WTC11 (cell line): ENCODE measurements at places on chromosomes 12 and 14. TPM values are rescaled to one million over a fixed set of nuclear protein-coding genes. Genes with fewer than 3 reads are reported as not detected.
A peak's percentile ranks its signal among the peaks of the same experiment; 100 is the strongest.

AICDA gene
- total RNA-seq: 0.13 TPM in 1 of 3 replicates, not detected in the others

IQSEC3 gene
- total RNA-seq: 1.7 to 2.6 TPM (median 2.2 TPM) in 3 replicates

GRCh38 chr14:87712396-87713090, 280.4 kb downstream of the GALC start:
- H3K27me3 ChIP-seq: no peaks in the 10 kb centered on the region
- H3K4me3 ChIP-seq: no peak overlapping the region
- H3K4me1 ChIP-seq: no peaks in the 10 kb centered on the region
- no peak for DNase-seq
- no peak overlapping the region for H3K27ac ChIP-seq

DNA sequence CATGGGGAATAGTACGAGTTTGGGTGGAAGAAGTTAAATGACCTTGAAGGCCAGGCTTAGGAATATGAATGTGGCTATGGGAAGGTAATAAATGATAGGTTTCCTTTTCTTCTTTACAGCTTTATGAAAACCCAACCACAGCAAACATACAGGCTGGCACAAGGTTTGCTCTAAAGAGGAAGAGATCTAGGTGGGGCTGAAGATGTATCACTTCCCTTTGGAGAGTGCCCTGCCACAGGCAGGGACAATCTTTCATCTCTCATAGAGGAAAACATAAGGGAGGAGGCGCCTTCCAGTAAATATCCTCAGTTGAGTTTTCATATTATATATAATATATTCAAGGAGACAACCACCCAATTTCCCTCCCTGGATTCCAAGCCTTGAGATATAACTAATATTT, 72.9 kb upstream of the FRMD6 start:
- peaks cover 4% of the 10 kb centered on the region for H3K27me3 ChIP-seq
- peaks cover 16% of the 10 kb centered on the region for H3K4me1 ChIP-seq
- no peaks in the 10 kb centered on the region for H3K36me3 ChIP-seq
- no peak overlapping the region for H3K27ac ChIP-seq
- no peak for DNase-seq

EML5 gene
- 0.66 to 1.2 TPM (median 0.85 TPM) in 3 replicates for total RNA-seq

DNA sequence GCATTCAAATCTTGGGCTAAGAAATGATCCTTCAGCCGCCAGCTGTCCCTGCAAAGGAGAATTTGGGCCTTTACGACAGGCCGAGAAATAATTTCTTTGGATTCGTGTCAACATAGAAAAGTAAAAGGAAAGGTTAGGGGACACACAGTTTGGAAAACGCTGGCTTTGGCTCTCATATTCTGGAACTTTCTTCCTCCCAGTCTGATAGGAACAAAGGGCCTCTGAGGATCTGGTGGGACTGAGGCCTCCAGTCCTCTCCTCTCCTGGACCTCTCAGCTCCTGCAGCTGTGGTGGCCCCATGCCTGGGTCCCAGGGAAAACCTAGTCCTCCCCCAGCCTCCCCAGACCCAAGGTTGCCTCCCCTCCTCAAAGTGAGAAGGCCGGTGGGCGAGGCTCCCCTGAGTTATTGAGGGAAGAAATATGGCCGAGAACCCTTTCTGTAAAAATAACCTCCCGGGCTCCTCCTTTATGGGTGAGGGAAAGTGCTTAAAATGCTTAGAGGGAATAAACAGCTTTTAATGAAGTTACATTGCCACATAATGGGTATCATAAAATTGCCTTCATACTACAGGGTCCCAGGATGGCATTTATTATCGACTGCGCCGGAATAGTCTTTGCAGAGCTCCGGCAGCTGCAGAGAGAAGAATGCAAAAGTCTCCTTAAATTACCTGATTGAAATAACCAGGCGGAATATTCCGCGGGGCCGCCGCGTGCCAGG, 188.3 kb downstream of the PHETA1 start:
- H3K27me3 ChIP-seq: no peaks in the 10 kb centered on the region
- no peak for DNase-seq
- H3K4me1 ChIP-seq: peaks cover 4% of the 10 kb centered on the region

TEX52 gene
- total RNA-seq: not detected in 3 replicates

SLC25A21 gene
- total RNA-seq: 3.8 to 8.2 TPM (median 6.0 TPM) in 3 replicates

GRCh38 chr14:100616854-100617409, 29.7 kb upstream of the BEGAIN start:
- no peak overlapping the region for H3K4me3 ChIP-seq
- no peak for DNase-seq
- H3K27ac ChIP-seq: no peak overlapping the region

GRCh38 chr14:99592933-99593753, 10.9 kb downstream of the CCDC85C start:
- no peaks in the 10 kb centered on the region for H3K27me3 ChIP-seq
- no peak overlapping the region for H3K27ac ChIP-seq
- no peak for DNase-seq
- peaks cover 35% of the 10 kb centered on the region for H3K4me1 ChIP-seq
- H3K4me3 ChIP-seq: no peak overlapping the region
- no peaks in the 10 kb centered on the region for H3K36me3 ChIP-seq

GRCh38 chr12:65497660-65498059, 219.2 kb downstream of the MSRB3 start:
- H3K36me3 ChIP-seq: no peaks in the 10 kb centered on the region
- no peak for DNase-seq
- H3K27me3 ChIP-seq: no peaks in the 10 kb centered on the region; the same call in 1 of the 2 replicates
- no peak overlapping the region for H3K4me3 ChIP-seq
- H3K4me1 ChIP-seq: peaks cover 17% of the 10 kb centered on the region

STAC3 gene
- 3.2 to 3.4 TPM (median 3.3 TPM) in 3 replicates for total RNA-seq

- H3K27me3 ChIP-seq: peaks cover 6% of the 10 kb centered on the region
- no peaks in the 10 kb centered on the region for H3K36me3 ChIP-seq
- H3K4me3 ChIP-seq: peak overlapping the region; percentile 77
Measured at GRCh38 chr14:22822571-22823098, 7.1 kb upstream of the MRPL52 start.

- H3K4me3 ChIP-seq: no peak overlapping the region
- H3K27ac ChIP-seq: peak overlapping the region; percentile 27; the same call in 1 of the 2 replicates
- 0 out of 2 replicates have a peak, but pooled peaks cover 3% of the 10 kb centered on the region for H3K36me3 ChIP-seq
- no peak for DNase-seq
- peaks cover 4% of the 10 kb centered on the region; the same call in 1 of the 2 replicates for H3K4me1 ChIP-seq
- no peaks in the 10 kb centered on the region for H3K27me3 ChIP-seq
Measured at GRCh38 chr14:58048219-58048618, 103.8 kb downstream of the ARMH4 start.

FBLN5 gene
- 2.7 to 4.0 TPM (median 3.6 TPM) in 3 replicates for total RNA-seq

DNA sequence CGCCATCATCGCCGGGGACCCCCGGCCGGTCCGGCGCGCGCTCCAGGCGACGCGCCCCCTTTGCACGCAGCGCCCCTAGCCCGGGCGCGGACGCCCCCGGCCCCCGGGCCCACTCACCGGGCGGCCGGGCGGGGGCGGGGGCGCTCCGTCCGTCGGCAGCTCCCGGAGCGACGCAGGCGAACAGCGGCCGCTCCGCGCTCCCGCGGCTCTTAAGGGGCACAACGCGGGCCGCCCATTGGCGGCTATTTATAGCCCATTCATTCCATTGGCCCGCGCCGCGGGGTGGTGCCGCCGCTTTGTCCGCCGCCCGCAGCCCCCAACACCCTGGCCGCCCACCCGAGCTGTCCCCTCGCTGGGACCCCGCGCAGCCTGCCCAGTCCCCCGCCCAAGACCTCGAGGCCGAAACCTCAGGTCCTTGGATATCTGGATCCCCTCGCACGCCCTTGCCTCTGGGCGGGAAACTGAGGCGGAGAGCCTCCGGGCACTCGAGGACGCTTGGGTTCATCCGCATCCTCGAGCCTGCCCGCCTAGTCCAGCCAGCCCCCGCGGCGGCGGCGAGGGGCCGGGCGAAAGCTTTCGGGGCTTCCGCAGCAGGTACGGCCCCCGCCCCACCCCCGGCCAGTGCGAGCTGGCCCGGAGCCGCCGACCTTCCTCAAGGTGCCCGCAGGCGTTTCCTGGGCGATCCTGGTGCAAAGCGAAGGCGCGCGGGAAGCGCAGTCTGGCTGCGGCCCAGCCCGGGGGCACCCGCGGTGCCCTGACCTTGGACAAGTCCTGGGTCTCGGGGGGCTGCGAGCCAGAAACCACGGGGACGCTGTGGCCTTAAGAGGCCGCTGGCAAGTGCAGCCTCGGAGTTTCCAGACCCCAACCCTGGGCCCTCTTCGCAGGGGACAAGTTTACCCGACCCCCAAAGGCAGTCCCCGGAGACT, at the start of gene CKB:
Gene CKB (minus strand): TSS at position 182 of the 926 bp plus-strand sequence. CDS start 337 bp downstream, outside the sequence.
- H3K27me3 ChIP-seq: peaks cover 27% of the 10 kb centered on the region
- H3K36me3 ChIP-seq: peaks cover 12% of the 10 kb centered on the region
- peak; percentile 78 for DNase-seq
- peaks cover 19% of the 10 kb centered on the region for H3K4me1 ChIP-seq
- peak within 1 kb of the TSS; percentile 68 for H3K4me3 ChIP-seq
- no peak within 1 kb of the TSS for H3K27ac ChIP-seq

DNA sequence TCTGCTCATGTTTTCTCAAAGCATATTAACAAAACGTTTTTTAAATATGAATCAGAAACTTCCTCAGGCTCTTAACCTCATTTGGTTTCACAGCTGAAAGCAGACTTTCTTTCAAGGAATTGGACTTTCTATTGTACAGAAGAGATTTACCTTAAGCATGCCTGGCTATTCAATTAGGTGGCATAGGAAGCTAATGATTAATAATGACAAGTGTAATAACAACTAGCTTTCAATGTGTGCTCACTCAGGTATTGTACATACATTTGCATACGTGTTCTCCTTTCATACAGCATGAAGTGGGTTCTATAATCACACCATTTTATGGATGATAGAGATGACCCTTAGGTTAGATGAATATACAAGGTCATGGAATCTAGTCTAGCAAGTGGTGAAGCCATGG, 115.7 kb downstream of the ANO6 start:
- H3K27ac ChIP-seq: no peak overlapping the region
- no peaks in the 10 kb centered on the region for H3K27me3 ChIP-seq
- no peak for DNase-seq

TM7SF3 gene
- total RNA-seq: 75.3 to 80.9 TPM (median 75.7 TPM) in 3 replicates

GRCh38 chr12:75130811-75131210, 78.8 kb downstream of the KCNC2 start:
- H3K4me1 ChIP-seq: peaks cover 3% of the 10 kb centered on the region; the same call in 1 of the 2 replicates
- H3K36me3 ChIP-seq: no peaks in the 10 kb centered on the region
- DNase-seq: no peak
- no peak overlapping the region for H3K27ac ChIP-seq

PALS1 gene
- 18.0 to 21.7 TPM (median 21.0 TPM) in 3 replicates for total RNA-seq

DNA sequence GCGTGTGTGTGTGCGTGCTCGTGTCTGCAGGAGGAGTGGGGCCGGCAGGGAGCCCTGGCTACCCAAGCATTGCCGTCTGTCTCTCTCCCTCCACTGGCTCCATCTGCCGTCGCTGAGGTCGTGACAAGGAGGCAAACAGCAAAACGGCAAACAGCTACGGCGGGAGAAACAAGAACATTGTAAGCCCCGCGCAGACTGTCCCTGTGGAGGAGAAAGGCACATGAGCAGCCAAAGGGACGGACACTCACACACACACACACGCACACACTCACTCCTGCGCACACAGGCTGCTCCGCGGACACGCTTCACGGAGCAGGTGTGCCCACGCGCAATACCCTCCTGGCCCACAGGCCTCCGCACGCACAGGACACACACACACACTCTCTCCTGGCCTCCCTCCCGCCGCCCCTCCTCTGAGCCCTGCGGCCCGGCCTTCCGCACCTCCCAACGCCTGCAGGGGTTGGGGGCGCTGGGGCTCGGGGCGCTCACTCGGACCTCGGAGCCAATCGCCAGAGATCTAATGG, 905 bp downstream of the CISTR start:
- DNase-seq: peak; percentile 52
- H3K36me3 ChIP-seq: no peaks in the 10 kb centered on the region
- H3K27me3 ChIP-seq: peaks cover 6% of the 10 kb centered on the region; the same call in 1 of the 2 replicates
- H3K4me3 ChIP-seq: no peak overlapping the region
- H3K27ac ChIP-seq: peak overlapping the region; percentile 14

DNA sequence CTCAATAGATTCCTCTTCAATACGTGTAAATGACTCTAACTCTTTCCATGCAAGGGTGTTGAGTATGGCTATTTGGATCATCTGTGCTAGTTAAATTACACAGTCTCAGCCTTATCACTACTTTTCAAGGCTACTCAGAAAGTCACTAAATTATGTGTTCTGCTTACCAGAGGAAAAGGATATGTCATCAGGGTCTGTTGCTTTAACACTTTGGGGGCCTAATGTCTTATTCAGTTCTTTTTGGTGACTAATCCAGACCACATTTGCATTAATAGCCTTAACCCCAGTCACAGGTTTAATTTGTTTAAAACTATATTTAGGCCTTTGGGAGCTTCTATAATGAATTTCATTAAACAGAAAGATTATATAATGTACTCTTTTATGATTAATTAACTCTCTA, 649.3 kb downstream of the RPS29 start:
- no peak overlapping the region for H3K27ac ChIP-seq
- peaks cover 16% of the 10 kb centered on the region; the same call in 1 of the 2 replicates for H3K36me3 ChIP-seq
- no peaks in the 10 kb centered on the region for H3K27me3 ChIP-seq
- H3K4me3 ChIP-seq: no peak overlapping the region
- no peaks in the 10 kb centered on the region for H3K4me1 ChIP-seq
- DNase-seq: no peak

- peaks cover 6% of the 10 kb centered on the region for H3K4me1 ChIP-seq
- H3K36me3 ChIP-seq: peaks cover 12% of the 10 kb centered on the region
- no peak overlapping the region for H3K27ac ChIP-seq
- no peaks in the 10 kb centered on the region for H3K27me3 ChIP-seq
- no peak overlapping the region for H3K4me3 ChIP-seq
Measured at GRCh38 chr14:101828046-101828445, 66.5 kb downstream of the PPP2R5C start.

- H3K36me3 ChIP-seq: peaks cover 52% of the 10 kb centered on the region
- no peak within 1 kb of the TSS for H3K4me3 ChIP-seq
- H3K4me1 ChIP-seq: no peaks in the 10 kb centered on the region
- no peak within 1 kb of the TSS for H3K27ac ChIP-seq
- no peak for DNase-seq
- H3K27me3 ChIP-seq: peaks cover 19% of the 10 kb centered on the region
Measured at GRCh38 chr14:70534904-70535303, at the start of gene ADAM20. TSS of gene ADAM20 (minus strand) at chr14:70535004. CDS start at chr14:70524757, 10,247 bp downstream.

DNA sequence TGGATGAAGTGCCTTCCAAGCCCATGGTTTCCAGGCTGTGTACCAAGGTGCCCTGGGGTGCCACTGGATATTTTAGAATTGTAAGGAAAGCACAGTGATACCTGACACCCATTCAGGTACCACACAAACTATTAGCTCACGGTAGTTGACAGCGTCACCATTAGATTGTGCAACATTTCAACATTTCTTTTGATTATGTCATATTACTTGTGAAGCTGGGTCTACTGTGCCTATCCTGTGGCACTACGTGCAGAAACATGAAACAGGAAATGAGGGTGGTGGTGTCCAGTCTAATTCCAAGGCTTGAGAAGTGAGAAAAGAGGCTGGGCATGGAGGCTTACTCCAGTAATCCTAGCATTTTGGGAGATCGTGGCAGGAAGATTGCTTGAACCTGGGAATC, 75.5 kb upstream of the CPM start:
- peaks cover 41% of the 10 kb centered on the region for H3K27me3 ChIP-seq
- H3K4me3 ChIP-seq: no peak overlapping the region
- no peak overlapping the region for H3K27ac ChIP-seq

B3GNT4 gene
- total RNA-seq: 1.6 to 2.0 TPM (median 1.6 TPM) in 3 replicates

DNA sequence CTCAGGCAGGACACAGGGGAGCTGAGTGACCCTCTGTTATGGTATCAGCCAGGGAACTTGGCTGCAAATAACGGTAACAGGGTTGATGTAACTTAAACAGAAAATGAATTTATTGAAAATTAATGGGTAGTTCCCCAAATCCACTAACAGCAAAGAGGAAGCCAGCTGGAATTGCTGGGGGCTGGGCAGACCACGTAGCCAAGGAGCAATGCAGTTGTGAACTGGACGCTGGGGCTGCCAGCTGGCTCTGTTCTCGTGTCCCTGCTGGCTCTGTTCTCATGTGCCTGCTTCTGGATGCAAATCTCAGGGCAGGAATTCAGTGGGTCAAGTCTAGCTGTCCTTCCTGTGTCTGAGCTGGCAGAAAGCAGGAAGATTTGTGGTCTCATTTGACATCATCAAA, 1383.3 kb upstream of the TMEM132C start:
- H3K27ac ChIP-seq: no peak overlapping the region
- peaks cover 7% of the 10 kb centered on the region; the same call in 1 of the 2 replicates for H3K27me3 ChIP-seq
- H3K4me3 ChIP-seq: no peak overlapping the region
- H3K4me1 ChIP-seq: no peaks in the 10 kb centered on the region
- no peak for DNase-seq
- H3K36me3 ChIP-seq: peaks cover 66% of the 10 kb centered on the region

IFNG-AS1 gene
- not detected in 3 replicates for total RNA-seq
